ENCODE measurements at places on chromosomes 2 and 18. TPM values are rescaled to one million over a fixed set of nuclear protein-coding genes. Genes with fewer than 3 reads are reported as not detected.

The CNGA3 gene
- total RNA-seq, result not detected

The GCKR gene
- under 0.01 TPM for total RNA-seq

The PLB1 gene
- 7.8 TPM for total RNA-seq

The MBP gene
- 47.7 TPM for total RNA-seq

The LDLRAD4 gene
- total RNA-seq, result 63.3 TPM

The TFPI gene
- total RNA-seq, result 43.1 TPM

The TOGARAM2 gene
- total RNA-seq, result 3.5 TPM

The ERBB4 gene
- not detected for total RNA-seq

The NMS gene
- total RNA-seq, result not detected

The CHST10 gene
- 18.0 TPM for total RNA-seq

The IL1RN gene
- 0.54 TPM for total RNA-seq

- DNase-seq, result peak; percentile 24
Observed at GRCh38 chr2:148989882-148990493, 48.5 kb upstream of the LYPD6B start.

- DNase-seq, result no peak
Observed at GRCh38 chr2:15706424-15706823, 114.8 kb downstream of the DDX1 start.

- DNase-seq, result no peak
Observed at GRCh38 chr2:135839713-135840112, 2.7 kb upstream of the LCT start.

- DNase-seq, result no peak
Observed at GRCh38 chr2:179336782-179337534, 72.3 kb upstream of the SESTD1 start.

DNA sequence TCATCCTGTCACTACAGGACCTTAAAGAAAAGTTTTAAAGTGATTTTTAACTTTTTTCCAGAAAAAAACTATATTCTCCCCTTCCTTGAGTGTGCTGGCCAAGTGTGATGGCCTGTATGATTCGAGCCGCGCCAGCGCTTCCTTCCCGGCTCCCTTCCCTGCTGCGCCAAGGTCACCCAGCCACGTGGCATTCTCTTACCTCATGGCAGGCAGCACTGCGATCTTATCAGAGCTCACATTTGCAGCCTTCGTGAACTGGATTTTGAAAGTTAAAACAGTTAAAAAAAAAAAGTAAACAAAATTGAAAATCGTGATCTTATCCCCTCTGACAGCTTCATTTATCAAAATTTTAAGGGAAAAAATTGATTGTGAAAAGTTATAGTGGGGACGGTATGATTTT is 279.8 kb downstream of the PTGR3 start:
- no peak for DNase-seq

GRCh38 chr2:174486563-174487107 is at the start of gene GPR155:
TSS of gene GPR155 (minus strand) at chr2:174487029. CDS start at chr2:174481956, 5,073 bp downstream.
- DNase-seq, result no peak

- no peak for DNase-seq
Observed at GRCh38 chr2:152815634-152816257, 97.3 kb downstream of the ARL6IP6 start.

GRCh38 chr2:109175350-109175678 is 46.3 kb downstream of the SH3RF3 start:
- DNase-seq, result no peak

DNA sequence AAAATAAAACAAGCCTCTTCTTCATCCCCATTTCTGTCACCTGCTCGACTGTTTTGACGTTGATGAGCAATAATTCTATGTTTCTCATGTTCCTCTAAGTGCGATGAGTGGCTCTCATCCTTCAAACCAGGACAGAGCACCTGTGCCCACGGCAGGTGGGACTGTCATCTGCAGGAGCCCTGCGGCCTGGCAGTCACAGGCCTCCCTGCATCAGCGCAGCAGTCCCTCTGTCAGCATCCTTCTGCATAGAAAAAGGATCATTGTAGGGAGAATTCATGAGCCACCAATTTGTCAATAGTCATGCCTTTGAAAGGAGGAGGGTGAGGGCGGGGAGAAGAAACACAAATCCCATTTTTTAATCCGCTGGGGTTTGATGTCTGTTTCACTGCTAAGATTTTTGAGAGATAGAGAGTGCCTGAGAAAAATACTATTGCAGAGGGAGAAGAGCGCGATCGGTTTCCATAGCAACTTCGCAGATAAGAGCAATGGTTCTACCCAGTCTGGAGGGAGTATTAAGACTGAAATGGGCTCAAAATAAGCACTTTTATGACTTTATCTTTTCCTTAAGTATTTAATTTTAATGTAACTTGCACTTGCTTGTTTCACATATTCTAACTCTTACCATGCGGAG is 234.3 kb upstream of the NCKAP5 start:
- no peak for DNase-seq

GRCh38 chr2:232444409-232445148 is 11.4 kb upstream of the ALPI start:
- peak; percentile 62 for DNase-seq

DNA sequence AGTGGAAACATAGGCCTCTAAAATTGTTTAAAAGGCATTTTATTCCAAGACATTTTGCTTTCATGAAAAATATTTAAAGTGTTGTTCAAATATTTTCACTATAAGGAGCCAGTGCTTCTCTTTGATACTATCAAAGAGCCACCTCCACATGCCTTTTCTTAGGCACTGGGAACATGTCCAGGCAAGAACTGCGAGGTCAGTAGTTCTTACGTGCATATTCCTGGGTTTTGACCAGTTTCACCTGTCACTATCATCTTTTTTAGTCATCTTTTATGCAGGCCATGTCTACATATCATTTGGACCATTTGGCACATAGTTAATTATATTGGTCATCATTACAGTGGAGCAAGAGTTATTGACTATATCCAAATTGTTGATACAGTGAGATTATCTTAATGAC is 195.3 kb downstream of the CCDC85A start:
- DNase-seq, result no peak

- DNase-seq, result no peak
Observed at GRCh38 chr2:192438239-192438638, 243.5 kb upstream of the TMEFF2 start.

- no peak for DNase-seq
Observed at GRCh38 chr2:29113891-29114321, 1.3 kb upstream of the CLIP4 start.

Measured in hematopoietic multipotent progenitor cell (in vitro differentiated cells).